Thoracic aorta (tissue), 2 donors: ENCODE measurements at places on chromosomes 5 and 9.

DNA sequence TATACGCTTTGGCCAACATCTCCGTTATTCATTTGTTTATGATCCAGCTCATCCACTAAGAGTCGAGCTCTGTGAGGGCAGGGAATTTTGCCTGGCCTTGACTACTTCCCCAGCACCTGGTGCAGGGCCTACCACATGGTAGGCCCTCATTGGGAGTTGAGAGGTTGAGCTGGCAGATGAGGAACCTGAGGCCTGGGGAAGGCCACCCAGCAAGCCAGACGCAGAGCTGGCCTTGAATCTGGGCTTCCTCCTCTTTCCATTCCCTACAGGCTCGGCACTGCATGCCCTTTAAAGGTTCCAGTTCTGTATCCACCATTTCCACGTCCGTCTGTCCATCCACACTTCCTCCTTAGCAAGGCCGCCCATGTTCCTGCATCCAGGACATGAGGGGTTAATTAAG is 24.2 kb downstream of the KCNMB1 start:
- DNase-seq: no peak

DNA sequence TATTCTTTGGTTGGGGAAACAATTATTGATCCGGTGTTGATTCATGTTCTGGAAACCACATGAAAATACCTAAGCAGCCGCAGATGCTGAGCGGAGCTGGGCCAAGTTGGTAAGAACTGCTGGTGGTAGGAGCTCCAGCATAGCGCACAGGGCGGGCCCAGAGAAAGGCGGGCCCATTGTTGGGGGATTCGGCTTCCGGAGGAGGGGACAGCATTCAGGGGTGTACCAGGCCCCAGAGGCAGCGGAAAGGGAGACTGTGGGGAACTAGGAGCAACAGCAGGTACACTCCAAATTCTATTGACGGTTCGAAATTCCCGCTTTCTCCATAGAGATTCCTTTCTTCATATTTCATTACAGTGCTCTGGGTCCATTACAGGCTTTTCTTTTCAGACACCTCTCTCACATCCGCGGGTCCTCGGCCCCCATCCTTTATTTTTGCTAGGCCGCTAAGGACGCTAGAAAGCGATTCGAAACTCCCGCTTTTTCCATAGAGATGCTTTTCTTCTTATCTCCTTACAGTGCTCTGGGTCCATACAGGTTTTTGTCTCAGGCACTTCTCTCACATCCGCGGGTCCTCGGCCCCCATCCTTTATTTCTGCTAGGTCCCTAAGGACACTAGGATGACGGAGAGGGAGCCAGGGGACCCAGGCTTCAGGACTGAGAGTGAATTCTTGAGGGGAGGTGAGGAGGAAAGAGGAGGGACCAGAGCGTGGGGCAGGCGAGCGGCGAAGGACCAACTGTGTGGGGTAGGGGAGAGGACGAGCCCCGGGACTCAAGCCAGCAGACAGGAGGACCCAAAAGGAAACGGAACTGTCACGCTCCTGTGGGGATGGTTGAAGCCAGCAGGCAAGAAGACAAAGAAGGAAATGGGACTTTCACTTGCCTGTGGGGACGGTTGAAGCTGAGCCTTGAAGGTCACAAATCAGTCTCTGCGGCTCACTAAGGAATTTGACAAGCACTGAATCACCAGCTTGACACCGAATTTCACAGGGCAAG is at the start of gene CCDC152:
TSS of gene CCDC152 (plus strand) at position 213 of the 996 bp plus-strand sequence. CDS start 2,304 bp downstream, outside the sequence.
- no peak for DNase-seq

- DNase-seq: no peak
Measured at GRCh38 chr5:79200573-79201183, 35.3 kb upstream of the JMY start.

DNA sequence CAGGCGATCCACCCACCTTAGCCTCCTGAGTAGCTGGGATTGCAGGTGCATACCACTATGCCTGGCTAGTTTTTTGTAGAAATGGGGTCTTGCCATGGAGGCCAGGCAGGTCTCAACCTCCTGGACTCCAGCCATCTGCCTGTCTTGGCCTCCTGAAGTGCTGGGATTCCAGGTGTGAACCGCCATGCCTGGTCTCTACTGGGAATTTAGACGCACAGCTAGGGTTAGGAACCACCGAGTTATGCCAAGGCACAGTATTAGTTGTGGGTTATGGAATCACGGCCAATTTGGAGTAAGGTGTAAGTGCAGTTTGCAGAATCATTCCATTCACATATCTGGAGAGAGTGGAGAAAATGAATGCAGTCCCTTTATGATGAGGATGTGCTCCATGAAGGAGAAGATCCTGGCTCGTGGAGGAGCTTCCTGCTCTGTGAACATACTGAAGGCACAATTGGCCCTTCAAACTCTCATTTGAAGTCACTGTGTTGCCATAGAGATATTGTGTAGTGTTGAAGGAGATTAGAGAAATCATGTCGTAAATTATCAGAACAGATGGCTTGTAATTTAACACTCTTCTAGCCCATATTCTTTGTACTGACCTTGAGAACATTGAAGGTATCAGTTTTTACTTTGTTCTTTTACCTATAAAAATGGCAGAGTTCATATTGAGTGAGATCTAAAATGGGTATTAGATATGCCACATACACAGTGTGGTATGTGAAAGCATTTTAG is 18.8 kb downstream of the TRIO start:
- DNase-seq: no peak

- DNase-seq: no peak
Measured at GRCh38 chr5:38783011-38783561, 62.7 kb upstream of the OSMR start.

GRCh38 chr5:62152394-62153087 is 153.5 kb upstream of the KIF2A start:
- DNase-seq: no peak

GRCh38 chr5:148768806-148769415 is 57.5 kb upstream of the ADRB2 start:
- no peak for DNase-seq

GRCh38 chr9:106615118-106615889 is 247.7 kb upstream of the ZNF462 start:
- no peak for DNase-seq

- no peak for DNase-seq
Measured at GRCh38 chr9:125752070-125752628, 5.0 kb downstream of the PBX3 start.

GRCh38 chr5:180742727-180743126 is 2.9 kb upstream of the OR2Y1 start:
- DNase-seq: no peak

DNA sequence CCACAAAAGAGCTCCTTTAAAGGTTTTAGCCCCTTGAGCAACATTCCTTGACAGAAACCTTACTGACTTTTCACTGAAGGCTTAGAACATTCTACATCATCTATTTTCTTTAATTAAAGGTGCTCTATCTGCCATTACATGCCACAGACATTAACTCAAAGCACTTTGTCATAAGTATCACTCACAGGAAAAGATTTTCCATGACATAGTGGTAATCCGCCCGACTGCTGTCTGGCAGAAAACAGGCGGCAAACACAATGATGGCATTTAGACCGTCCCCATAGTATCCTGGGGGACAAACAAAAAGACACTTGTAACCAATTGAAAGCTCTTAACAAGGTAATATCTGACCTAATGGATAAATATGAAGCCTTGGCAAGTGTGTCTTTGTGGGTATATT is 126.2 kb upstream of the PCA3 start:
- no peak for DNase-seq

DNA sequence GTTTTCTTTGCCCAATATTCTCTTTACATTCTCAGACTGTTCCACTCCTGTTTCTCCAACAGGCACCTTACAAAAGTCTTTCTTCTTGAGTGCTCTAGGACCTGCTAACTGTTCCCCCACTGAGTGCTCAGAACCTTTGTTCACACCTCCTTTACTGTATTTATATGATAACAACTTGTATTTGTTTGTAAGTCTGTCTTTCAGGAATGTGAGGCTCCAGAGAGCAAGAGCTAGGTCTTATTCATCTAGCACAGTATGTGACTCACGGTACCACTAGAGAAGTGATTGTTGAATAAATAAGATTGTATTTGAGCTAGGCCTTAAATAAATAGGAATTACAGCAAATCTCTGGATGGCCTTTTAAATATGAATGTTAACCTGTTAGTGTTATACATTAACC is 42.5 kb upstream of the MYOT start:
- DNase-seq: no peak
